ENCODE measurements at places on chromosomes 4 and X.

GRCh38 chrX:69085151-69085550 is 80.1 kb downstream of the PJA1 start:
- DNase-seq, result peak; percentile 66

- DNase-seq, result no peak
These were observed 40.9 kb upstream of the EOLA2 start for GRCh38 chrX:149979126-149979644.

DNA sequence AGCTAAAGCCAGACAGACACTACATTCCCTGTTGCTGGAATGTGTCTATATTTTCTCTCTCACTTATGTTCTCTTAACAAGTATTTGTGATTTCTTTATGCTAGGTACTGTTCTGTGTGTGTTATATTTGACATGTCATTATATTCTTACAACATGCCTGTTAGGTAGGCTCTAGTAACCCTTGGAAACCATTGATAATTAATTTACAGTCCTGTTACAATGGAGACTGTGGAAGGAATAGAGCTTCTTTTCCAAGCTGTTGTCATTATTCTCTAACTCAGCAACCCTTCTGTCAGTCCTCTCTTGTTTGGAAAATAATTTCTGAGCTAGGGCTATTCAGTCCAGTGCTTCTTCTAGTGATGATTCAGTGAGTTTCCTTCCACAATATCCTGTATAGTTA is 419.1 kb upstream of the BOD1L1 start:
- no peak for DNase-seq

GRCh38 chrX:30819080-30819479 is 70.0 kb downstream of the TAB3 start:
- DNase-seq, result no peak

GRCh38 chr4:63122955-63123354 is 1286.3 kb downstream of the TECRL start:
- DNase-seq, result no peak

DNA sequence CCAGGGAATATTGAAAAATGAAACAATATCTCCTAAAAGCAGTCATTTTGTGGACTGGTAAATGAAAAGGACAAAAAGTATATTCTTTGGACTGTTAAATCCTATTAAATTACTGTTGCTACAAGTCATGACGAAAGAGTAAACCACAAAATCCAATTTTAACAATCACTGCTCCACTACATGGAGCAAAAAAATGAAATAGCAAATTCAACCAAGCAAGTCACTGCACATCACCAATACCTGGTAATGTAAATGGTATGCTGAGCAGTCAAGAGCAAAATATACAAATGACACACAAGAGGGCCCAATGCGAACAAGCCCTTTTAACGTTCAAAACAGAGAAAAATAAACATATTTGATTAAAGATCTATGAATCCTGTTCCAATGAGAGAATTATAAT is 126.2 kb downstream of the KLHL13 start:
- DNase-seq, result no peak

- peak; percentile 40 for DNase-seq
These were observed 26.5 kb downstream of the HCCS start for GRCh38 chrX:11137543-11138139.
